ENCODE measurements at places on chromosomes 7 and 10.

- no peak for DNase-seq
Measured at GRCh38 chr7:151550656-151551286, 31.1 kb upstream of the RHEB start.

DNA sequence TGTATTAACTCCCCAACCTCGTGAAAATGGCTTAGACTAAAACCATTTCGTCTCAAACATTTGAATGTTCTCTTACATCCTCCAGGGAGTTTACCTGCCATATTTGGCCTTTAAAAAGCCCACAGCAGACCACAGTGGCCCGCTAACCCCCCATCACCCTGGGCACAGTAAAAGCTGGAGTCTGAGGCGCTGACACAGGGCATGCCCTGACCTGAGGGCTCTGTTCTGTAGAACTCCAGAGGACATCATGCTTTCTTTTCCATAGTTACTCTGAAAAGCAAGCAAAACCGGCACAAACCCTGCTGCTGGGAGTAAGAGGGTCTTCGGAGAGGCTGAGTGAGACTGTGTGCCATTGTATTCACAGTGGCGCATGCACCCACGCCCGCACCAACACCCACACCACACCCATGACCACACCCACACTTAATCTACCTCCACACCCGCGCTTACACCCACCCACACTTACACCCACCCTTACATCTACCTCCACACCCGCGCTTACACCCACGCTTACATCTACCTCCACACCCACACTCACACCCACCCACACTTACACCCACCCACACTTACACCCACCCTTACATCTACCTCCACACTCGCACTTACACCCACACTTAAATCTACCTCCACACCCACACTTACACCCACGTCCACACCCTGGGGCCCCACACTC is 32.1 kb downstream of the LRRC27 start:
- DNase-seq = no peak

- no peak for DNase-seq
Measured at GRCh38 chr7:73451780-73452398, 18.3 kb downstream of the FZD9 start.

GRCh38 chr10:114427124-114427852 is 23.0 kb upstream of the AFAP1L2 start:
- no peak for DNase-seq

- no peak for DNase-seq
Measured at GRCh38 chr10:128286141-128286761, 160.0 kb upstream of the MKI67 start.

DNA sequence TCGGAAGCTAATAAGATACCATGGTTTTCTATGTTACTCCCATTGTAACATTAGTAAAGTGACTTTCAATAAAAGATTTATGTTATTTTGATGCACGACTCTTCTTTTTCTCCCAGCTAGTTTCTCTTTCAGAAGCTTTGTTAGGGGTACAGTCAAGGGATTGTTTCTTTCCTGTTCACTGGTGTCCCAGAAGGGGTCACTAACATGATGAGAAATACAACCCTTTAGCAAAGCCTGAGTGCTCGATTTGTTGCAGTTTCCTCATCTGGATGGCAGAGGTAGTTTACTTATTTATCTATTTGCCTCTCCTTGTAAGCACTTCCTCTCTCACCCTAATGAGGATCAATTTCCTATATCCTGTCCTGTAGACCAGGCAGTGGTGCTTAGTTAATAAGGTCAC is 17.0 kb downstream of the SRI start:
- DNase-seq = no peak

DNA sequence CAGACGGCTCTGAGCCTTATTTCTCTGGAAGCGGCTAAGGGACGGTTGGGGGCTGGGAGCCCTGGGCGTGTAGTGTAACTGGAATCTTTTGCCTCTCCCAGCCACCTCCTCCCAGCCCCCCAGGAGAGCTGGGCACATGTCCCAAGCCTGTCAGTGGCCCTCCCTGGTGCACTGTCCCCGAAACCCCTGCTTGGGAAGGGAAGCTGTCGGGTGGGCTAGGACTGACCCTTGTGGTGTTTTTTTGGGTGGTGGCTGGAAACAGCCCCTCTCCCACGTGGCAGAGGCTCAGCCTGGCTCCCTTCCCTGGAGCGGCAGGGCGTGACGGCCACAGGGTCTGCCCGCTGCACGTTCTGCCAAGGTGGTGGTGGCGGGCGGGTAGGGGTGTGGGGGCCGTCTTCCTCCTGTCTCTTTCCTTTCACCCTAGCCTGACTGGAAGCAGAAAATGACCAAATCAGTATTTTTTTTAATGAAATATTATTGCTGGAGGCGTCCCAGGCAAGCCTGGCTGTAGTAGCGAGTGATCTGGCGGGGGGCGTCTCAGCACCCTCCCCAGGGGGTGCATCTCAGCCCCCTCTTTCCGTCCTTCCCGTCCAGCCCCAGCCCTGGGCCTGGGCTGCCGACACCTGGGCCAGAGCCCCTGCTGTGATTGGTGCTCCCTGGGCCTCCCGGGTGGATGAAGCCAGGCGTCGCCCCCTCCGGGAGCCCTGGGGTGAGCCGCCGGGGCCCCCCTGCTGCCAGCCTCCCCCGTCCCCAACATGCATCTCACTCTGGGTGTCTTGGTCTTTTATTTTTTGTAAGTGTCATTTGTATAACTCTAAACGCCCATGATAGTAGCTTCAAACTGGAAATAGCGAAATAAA is 175.5 kb downstream of the RNF216 start:
- no peak for DNase-seq

Measured in T-helper 9 cell (primary cell).